Dermis microvascular lymphatic vessel endothelial cell (primary cell): ENCODE measurements at places on chromosomes 2 and 18. TPM values are rescaled to one million over a fixed set of nuclear protein-coding genes. Genes with fewer than 3 reads are reported as not detected.
A peak's percentile ranks its signal among the peaks of the same experiment; 100 is the strongest.

The ANKRD30BL gene
- not detected in 2 replicates for total RNA-seq

The ACVR1 gene
- total RNA-seq = 9.9 and 25.8 TPM in 2 replicates

The PKP4 gene
- total RNA-seq = 29.5 and 43.7 TPM in 2 replicates

The TUBB8B gene
- not detected in 2 replicates for total RNA-seq

The SMYD1 gene
- not detected in 2 replicates for total RNA-seq

The SCN3A gene
- 1.2 and 11.5 TPM in 2 replicates for total RNA-seq

The TDRD15 gene
- total RNA-seq = not detected in 2 replicates

The TRIB2 gene
- total RNA-seq = 60.7 and 107 TPM in 2 replicates

DNA sequence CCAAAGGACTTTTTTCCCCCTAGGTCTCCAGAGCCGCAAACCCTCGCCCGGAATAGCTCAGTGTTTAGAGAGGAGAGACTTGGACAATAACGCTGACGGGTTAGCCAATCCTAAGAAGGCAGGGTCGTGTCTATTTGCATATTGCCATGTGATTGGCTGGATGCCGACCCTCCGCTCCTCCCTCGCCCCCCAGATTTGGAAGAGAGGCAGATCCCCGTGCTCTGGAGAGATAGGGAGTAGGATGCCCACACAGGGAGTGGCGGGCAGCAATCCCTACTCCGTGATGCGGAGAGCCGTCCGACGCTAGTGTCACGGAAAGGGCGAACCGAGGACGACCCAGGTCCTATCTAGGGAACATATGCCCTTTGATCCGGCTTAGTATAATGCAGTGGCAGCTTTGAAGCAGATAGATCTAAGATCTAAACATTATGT is 1.4 kb downstream of the WNT6 start:
- DNase-seq = peak; percentile 43

DNA sequence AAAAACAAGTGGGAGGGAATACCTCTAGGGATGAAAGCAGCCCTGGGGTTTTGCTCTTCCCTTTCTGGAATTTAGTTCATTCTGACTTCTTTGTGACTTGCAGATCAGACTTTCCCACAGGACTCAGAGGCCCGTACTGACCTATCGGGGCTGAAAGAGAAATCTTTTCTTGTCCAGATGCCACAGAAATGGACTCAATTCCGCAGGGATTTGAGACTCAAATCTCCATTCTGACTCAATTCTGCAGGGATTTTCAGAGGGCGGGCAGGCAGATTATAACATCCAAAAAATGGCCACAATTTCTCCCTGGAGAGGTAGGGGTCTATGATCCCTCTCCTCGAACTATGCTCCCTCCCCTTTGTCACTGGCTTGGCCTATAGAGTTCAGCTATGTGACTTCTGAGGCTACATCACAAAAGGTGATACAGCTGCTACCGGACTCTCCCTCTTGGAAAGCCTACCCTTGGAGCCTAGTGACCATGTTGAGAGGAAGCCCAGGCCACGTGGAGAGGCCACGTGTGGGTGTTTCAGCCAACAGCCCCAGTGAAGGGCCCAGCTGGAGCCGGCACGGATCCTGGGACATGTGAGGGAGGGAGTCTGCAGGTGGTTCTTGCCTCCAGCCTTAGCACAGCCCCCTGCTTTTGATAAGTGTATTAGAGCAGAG is 4.8 kb upstream of the EFHD1 start:
- DNase-seq = no peak

DNA sequence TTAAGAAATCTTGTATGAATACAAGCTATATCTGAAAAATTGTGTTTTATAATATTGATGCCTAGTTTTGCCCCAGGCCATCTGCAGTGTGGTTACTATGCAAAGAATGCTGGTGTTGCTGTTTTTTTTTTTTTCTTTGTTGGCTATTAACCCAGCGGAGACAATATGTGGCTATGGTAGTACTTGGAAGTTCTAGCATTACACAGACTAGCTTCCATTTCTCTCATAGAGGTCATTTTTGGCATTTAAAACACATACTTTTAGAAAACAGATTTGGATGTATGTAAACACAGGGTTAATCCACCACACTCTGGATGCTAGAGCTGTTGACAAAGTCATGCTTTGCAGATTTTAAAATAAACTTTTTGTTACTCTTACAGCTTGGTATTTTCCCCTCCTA is 209.8 kb downstream of the NEDD4L start:
- DNase-seq = no peak

DNA sequence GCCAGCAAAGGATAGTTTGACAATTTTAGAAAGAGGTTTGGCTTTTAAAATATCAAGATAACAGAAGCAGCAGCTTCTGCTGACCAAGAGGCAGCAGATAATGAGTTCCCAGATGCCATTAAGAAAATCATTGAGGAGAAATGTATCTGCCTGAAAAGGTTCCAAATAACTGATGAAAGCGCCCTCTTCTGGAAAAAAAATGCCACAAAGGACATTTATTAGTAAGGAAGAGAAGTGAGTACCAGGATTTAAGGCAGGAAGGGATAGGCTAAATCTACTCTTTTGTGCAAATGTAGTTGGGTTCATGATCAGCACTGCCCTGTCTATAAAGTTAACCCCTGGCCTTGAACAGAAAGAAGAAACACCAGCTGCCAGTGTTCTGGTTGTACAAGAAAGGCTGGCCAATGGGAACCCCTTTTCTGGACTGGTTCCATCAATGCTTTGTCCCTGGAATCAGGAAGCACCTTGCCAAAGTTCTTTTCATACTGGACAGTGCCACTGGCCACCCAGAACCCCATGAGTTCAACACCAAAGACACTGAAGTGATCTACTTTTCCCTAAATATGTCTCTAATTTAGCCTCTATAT is 40.6 kb downstream of the DHX57 start:
- peak; percentile 21 for DNase-seq

DNA sequence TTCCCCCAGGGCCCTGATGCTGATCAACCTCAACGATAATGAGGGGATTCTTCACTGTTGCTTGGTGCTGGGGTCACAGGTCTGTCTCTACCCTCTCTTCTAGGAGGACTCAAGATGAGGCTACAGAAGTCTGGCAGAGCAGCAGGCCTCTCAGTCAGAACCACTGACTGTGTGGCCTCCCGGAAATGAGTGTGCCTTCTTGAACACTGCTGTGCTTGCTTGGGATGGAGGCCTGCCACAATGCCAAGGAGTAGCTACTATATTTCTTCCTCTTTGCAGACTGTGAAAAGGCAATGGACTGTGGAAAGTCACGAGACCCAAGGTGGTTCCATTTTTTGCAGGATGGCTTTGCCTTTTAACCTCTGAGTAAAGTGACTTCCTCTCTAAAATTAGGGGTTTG is 5.8 kb upstream of the HOXD1 start:
- peak; percentile 33 for DNase-seq

GRCh38 chr2:19883486-19883885 is 18.3 kb downstream of the TTC32 start:
- DNase-seq = no peak

- DNase-seq = no peak
Observed at GRCh38 chr2:27378096-27378808, 2.3 kb downstream of the ZNF513 start.

GRCh38 chr2:60560734-60561644 is 7.5 kb upstream of the BCL11A start:
- no peak for DNase-seq

DNA sequence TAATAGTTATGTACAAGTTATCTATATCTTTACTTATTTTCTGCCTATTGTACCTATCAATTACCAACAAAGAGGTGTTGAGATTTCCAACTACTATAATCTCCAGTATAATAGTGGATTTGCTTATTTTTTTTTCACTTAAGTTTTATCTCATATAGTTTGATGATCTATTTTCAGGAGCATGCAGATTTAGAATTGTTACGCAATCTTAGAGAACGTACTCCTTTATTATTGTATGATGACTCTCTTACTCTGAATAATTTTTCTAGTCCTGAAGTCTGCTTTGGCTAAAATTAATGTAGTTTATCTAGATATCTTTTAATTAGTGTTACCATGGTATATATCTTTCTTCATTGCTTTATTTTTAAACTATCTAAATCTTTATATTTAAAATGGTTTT is 205.2 kb downstream of the SCG2 start:
- DNase-seq = no peak

GRCh38 chr18:9079818-9080528 is 22.5 kb upstream of the NDUFV2 start:
- no peak for DNase-seq

GRCh38 chr2:219003979-219004378 is 10.8 kb upstream of the CRYBA2 start:
- DNase-seq = no peak

DNA sequence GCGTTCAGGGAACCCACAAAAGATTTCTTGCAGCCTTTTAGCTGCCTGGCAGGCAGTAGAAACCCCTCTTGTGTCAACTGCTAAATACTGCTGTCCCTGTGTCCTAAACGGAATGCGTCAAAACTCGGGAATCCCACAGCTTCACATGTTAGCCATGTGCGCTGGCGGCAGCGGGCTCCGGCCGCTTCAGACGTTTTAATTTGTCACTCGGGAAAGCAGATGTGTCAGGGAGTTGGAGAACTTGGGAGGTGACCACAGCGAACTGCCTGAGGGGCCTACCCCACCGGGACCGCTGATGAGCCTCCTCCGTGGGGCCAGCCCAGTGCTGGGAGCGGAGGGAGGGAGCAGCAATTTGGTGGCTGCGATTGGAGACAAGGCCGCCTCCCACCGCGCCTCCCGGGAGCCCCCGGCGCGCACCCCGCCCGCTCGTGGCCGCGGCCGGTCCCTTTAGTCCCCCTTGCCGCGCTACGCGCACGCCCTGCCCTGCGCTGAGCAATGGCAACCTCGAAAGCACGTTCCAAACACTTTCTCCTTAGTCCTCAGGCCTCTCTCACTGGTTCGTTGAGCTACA is 146.1 kb upstream of the SATB2 start:
- DNase-seq = no peak

- no peak for DNase-seq
Observed at GRCh38 chr18:41923446-41923845, 31.6 kb upstream of the PIK3C3 start.

GRCh38 chr18:64674694-64675093 is 525.8 kb upstream of the LINC00305 start:
- no peak for DNase-seq

- DNase-seq = no peak
Observed at GRCh38 chr2:121211689-121212151, 73.3 kb downstream of the TFCP2L1 start.

- no peak for DNase-seq
Observed at GRCh38 chr2:14927021-14927564, 294.6 kb downstream of the LRATD1 start.

DNA sequence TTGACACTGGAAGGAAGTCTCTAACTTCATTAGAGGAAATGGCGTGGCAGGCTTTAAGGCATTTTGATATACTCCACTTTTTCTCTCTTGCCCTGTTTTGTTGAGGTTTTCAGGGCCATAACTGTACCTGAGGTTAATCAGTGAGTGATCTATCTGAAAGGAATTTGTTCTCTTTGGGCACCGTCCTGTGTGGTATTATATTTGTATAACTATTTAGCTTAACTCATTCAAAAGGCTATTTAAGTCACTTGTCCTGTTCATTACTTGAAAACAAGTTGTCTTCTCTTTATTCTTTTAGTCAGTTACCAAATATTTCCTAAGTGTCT is 180.4 kb downstream of the NEDD4L start:
- no peak for DNase-seq

DNA sequence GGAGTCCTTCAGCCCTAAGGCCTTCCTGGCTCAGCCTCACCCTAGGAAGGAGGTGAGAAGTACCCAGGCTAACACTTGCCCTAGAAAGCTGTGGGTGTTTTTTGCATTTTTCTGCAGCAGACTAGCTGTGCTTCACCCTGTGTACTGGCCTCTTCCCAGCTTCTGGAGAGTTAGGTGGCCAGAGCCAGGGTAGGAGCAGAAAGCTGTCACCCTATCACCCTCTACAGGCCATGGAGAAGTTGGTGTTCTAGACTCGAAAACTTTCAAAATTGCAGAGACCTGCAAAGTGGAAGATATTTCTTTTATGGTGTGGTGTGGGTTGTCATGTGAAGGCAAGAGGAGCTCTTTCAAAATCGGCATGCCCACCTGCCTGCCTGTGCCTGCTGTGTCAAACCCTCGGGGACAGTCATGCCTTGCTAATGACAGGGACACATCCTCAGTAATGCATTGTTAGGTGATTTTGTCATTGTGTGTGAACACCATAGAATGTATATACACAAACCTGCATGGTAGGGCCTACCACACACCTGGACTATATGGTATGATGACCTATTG is 29.8 kb downstream of the EHD3 start:
- no peak for DNase-seq

GRCh38 chr2:16400127-16400623 is 265.5 kb downstream of the CYRIA start:
- DNase-seq = no peak

DNA sequence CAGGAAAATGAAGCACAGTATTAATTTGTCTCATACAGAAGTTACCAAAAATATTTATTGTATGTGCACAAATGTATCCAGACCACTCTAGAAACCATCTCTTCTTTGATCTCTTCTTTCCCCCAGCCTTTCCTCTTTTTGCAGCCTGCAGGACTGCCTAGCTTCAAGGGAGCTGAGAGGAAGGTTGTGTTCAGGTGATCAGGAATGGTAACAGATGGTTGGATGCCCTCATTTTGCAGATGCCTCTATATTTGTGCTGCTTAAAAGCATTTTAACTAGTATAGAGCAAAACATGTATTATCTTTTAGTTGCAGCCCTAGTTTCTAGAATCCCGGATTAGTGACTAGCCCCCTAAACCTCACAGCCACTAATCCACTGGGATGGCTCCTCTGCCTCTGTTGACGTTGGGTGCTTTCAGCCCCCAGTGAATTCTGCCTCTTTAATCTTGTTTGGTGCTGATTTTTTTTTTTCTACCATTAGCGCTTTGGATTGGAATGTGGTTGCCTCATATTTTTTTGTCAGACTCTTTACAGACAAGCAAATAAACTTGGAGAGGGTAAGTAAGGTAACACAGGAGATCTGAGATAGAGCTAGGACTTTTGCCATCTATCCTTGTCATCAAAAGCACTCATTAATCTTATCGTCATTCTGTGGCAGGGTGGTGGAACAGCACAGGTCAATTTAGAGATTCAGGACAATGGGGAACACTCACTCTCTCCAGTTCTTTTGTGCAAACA is 103.8 kb upstream of the NDUFV2 start:
- DNase-seq = no peak

- DNase-seq = peak; percentile 90
Observed at GRCh38 chr2:38665854-38666555, at the start of gene GALM. Gene GALM (plus strand): TSS chr2:38666114. CDS start chr2:38666162, 48 bp downstream.

GRCh38 chr18:6755107-6755506 is 25.6 kb downstream of the ARHGAP28 start:
- peak; percentile 15 for DNase-seq

DNA sequence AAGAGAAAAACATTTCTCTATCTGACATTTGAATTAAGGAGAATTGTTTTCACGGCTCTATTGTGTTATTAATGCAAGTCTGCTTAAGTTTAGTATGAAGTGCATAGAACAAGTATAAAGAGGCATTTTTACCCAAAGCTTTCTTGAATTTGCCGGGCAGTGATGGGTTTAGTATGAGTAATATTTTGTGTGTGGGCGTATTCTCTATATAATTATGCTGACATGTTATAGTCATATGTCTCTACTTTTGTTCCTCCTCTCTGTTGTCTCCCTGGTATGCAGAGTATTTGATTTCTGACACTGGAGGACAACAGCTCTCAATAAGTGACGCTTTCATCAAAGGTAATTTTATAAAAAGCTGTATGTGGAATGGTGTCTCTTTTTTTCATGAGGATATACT is 45.9 kb downstream of the PIKFYVE start:
- no peak for DNase-seq

GRCh38 chr2:86675104-86675503 is 45.0 kb upstream of the RMND5A start:
- no peak for DNase-seq

- no peak for DNase-seq
Observed at GRCh38 chr2:164515734-164516133, 105.5 kb downstream of the GRB14 start.
